ENCODE measurements at places on chromosomes 5 and 9. TPM values are rescaled to one million over a fixed set of nuclear protein-coding genes. Genes with fewer than 3 reads are reported as not detected.

- H3K4me3 ChIP-seq: no peak overlapping the region
- no peaks in the 10 kb centered on the region for H3K36me3 ChIP-seq
- DNase-seq: no peak
- H3K27ac ChIP-seq: peak overlapping the region; percentile 90
- H3K27me3 ChIP-seq: no peaks in the 10 kb centered on the region
- peaks cover 10% of the 10 kb centered on the region for H3K4me1 ChIP-seq
Observed at GRCh38 chr5:91119981-91120850, 262.9 kb downstream of the ARRDC3 start.

GRCh38 chr5:66848749-66849641 lies 252.8 kb downstream of the MAST4 start:
- H3K27ac ChIP-seq: no peak overlapping the region
- peaks cover 2% of the 10 kb centered on the region for H3K36me3 ChIP-seq
- no peak for DNase-seq
- no peaks in the 10 kb centered on the region for H3K4me1 ChIP-seq
- H3K4me3 ChIP-seq: no peak overlapping the region

DNA sequence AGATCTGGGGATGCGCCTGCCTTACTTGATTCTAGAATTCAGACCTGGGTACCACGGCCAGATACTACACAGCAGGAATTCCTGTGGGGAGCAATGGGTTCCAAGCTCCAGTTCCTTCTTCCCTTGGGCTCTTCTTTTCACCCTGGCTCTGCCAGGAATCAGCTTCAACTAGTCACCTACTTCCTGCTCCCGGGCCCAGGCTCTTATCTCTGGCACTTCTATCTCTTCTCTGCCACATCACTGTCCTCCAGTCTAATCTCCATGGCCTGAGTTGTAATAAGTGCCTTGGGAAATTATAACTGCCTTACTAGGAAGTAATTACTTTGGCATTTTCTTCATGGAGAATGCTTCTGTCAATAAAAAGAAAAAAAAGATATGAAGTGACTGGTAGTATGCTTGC lies 26.2 kb upstream of the SERINC5 start:
- H3K27me3 ChIP-seq: no peaks in the 10 kb centered on the region
- peaks cover 3% of the 10 kb centered on the region for H3K4me1 ChIP-seq

DNA sequence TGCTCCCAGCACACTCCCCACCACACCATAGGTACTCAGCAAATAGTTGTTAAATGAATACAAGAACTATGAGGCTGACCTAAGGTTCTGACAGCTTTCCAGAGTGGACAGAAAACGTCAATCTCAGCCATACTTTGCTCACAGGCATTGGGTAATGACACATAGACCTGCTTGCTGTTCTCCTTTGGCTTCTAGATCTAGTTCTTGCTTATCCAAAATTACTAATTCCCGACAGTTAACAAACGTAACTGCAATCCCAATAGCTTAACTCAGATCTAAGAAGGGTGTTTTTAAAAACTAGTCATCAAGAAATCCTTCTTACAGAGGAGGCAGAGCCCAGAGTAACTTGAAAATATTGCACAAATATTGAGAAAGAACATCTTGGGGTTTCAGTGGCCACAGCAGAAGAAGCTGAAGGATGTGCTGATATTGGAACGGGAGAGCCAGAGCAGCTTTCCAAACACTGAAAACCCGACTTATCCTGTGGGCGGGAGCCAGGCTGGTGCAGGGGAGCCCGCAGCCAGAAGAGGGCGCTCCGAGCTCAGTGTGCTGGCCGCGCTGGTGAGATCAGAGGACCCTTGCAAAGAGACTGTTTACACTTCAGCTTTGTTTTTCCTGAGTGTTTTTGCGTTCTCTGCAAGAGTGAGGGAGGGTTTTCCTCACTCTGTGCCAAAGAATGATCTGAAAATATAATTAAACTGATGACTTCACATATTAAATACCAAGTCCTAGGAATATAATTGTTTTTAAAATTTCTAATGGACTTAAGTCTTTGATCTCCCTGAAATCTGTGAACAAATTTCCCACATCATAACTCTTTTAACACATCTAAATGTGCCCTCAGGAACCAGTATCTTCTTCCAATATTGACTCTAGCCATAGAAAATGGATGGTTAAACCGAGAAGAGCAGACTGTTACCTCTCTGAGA lies 30.3 kb downstream of the FGF1 start:
- no peak overlapping the region for H3K4me3 ChIP-seq
- H3K36me3 ChIP-seq: no peaks in the 10 kb centered on the region
- no peaks in the 10 kb centered on the region for H3K4me1 ChIP-seq
- no peak overlapping the region for H3K27ac ChIP-seq

DNA sequence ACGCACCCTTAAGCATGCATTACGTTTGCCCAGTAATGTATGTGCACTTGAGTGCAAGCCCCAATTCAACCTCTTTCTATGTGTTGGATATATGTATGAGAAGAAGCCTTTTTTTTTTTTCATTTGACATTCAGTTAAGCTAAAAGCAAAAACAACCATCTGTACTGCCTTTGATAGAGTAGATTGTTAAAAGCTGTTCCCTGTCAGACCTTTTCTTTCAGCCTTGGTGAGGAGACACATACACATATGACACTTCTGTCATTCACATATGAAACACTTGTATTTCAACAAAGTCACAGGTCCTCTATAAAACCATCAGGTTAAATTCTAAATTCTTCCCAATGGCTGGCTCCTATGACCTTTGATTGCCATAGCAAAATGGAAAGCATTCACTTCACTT lies 40.2 kb upstream of the STARD4 start:
- no peaks in the 10 kb centered on the region for H3K36me3 ChIP-seq
- no peak overlapping the region for H3K4me3 ChIP-seq
- peaks cover 14% of the 10 kb centered on the region for H3K27me3 ChIP-seq
- no peak overlapping the region for H3K27ac ChIP-seq
- DNase-seq: no peak

Gene CYSRT1
- total RNA-seq: 1.2 TPM

DNA sequence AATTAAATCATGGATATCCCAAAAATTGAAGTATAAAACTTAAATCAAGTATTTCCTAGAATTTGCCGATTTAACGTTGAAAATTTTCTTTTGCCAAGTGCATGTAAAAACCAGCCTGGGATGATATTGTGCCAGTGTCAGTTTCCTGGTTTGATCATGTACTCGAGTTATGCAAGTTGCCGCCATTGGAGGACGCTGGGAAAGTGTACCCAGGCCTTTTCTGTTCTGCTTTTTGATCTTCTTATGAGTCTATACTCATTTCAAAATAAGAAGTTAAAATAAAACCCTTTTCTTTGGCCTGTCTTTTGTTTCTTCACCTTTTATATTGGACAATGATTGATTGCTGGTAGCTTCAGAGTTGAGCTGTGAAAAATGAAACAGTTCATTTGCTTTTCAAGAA lies 93.1 kb upstream of the NFIL3 start:
- no peak for DNase-seq
- no peak overlapping the region for H3K27ac ChIP-seq
- no peaks in the 10 kb centered on the region for H3K36me3 ChIP-seq
- no peaks in the 10 kb centered on the region for H3K27me3 ChIP-seq
- peaks cover 8% of the 10 kb centered on the region for H3K4me1 ChIP-seq

GRCh38 chr9:88544245-88544644 lies 9.3 kb downstream of the NXNL2 start:
- no peak overlapping the region for H3K4me3 ChIP-seq
- H3K27me3 ChIP-seq: peaks cover 10% of the 10 kb centered on the region
- H3K27ac ChIP-seq: no peak overlapping the region
- peaks cover 10% of the 10 kb centered on the region for H3K4me1 ChIP-seq
- DNase-seq: no peak
- H3K36me3 ChIP-seq: no peaks in the 10 kb centered on the region

GRCh38 chr5:168790002-168790635 lies 211.0 kb upstream of the PANK3 start:
- H3K36me3 ChIP-seq: no peaks in the 10 kb centered on the region
- H3K27ac ChIP-seq: no peak overlapping the region
- H3K4me3 ChIP-seq: no peak overlapping the region
- peaks cover 4% of the 10 kb centered on the region for H3K27me3 ChIP-seq
- H3K4me1 ChIP-seq: no peaks in the 10 kb centered on the region

Gene MSX2
- 11.7 TPM for total RNA-seq

DNA sequence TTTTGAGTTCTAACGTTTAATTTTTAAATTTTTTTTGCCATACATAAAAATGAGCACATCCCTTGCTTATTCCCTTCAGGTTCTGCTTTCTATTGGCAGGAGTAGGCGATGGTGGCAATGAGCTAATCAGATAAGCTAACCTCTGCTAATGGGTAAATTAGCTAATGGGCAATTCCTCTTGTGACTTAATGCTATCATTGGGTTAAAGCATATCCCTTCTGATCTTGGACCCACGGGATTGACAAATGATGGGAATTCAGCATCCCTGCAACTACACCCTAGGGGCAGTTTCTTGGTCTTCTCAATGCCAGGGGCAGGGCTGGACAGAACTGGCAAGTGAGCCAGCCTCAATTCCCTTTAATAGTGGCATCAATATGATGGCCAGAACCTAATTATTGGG lies 70.2 kb upstream of the IL12B start:
- H3K4me3 ChIP-seq: no peak overlapping the region
- no peaks in the 10 kb centered on the region for H3K36me3 ChIP-seq
- DNase-seq: no peak
- peaks cover 3% of the 10 kb centered on the region for H3K27me3 ChIP-seq

DNA sequence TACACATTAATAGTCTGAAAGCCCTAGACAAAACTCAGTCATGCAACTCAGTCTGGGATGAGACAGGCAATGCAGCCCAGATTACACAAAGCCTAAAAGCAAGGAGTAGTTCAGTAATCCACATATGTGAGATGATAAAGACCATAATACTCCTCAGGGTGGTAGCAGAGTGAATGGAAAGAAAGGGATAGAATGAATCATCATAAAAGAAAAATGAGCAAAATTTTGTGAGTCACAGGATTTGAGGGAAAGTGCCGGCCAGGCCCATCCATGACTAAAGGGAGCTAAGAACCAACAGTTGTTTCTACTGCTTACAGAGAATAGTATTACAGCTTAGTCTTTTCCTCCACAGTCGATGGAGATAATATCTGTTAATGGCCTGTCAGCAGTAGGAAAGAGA lies 90.0 kb upstream of the POU5F2 start:
- H3K27ac ChIP-seq: no peak overlapping the region
- no peaks in the 10 kb centered on the region for H3K27me3 ChIP-seq
- peaks cover 7% of the 10 kb centered on the region for H3K36me3 ChIP-seq
- H3K4me1 ChIP-seq: no peaks in the 10 kb centered on the region
- H3K4me3 ChIP-seq: no peak overlapping the region

All from progenitor cell of endocrine pancreas (in vitro differentiated cells).